ENCODE measurements at places on chromosomes 6 and 20.

DNA sequence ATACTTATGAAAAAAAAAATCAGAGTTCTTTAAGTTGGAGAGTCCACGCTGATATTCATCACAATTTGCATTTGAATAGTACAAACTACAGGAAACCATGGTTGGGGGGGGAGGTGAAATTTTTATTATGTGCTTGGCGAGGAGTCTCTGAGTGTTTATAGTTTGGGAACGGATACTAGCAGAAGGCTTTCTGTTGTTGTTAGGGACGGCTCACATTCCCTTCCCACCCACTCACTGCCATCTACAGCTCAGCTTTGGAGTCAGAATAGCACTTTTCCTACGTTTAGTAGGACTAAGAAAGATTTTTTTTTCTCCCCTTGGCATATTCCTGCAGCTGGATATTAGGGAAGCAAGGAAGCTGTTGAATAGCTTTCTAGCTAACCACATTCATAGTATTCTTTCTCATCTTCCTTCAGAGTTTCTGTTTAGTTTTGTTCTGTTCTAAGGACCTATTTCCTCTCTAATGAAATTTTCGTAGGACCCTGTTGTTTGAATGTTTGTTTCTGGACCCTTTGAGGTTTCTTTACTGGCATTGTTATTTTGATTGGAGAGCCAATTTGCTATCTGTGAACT, 235.1 kb upstream of the ZNF217 start:
- DNase-seq, result no peak

DNA sequence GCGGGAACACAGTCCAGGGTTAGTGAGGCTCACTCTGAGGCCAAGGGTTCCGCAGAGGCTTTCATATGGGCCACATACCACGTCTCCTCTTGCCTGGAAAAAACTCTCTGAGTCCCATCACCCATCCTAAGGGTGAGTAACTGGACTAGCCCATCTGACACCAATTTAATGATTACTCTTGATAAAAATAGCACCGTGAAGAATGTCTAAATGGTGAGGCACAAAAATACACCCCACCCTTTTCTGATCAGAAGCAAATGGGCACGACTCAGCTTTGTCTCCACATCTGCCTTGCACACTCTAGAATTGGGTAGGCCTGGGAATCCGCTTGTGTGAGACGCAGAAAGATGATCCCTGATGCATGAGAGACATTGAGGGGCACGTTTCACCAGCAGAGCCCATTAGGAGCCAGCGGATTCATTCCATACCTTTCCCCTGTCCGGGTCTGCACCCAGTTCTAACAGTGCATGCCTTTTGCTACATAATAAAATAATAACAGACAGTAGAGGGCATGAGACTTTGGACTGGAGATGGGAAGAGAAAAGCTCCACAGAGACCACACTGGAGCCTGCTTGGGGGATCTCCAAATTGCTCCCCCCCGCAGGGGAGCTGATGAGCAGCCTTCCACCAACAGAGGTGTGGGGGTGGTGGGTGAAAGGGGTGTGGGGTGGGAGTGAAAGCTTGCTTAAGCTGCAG, 110.0 kb upstream of the KCNK16 start:
- no peak for DNase-seq

DNA sequence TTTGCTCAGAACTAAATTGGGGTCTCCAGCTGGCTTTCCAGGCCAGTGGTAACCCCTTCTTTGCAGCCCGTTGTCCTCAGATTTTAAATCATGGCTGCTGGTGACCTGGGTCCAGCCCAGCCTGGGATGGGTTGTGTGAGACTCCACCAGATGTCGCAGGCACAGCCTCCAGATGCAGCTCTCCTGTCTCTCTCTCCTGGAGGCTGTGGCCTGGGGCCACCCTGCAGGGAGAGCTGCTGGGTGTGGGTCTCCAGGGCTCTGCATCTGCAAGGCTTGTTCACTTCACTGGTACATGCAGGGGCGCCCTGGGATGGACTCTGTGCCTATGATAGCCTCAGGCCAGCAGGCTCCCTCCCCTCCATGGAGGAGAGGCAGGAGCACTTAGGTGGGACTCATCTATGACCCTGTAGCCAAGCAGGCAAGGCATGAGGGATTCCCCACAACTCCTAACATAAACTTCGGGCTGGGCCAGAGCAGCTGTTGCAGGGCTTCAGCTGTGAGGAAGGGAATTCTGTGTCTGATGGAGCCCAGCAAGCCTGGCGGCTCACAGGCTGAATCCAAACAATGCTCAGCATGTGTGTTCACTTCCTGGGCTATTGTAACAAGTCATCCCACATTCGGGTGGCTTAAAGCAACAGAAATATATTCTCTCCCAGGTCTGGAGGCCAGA, 94.7 kb upstream of the NXT1 start:
- peak; percentile 43 for DNase-seq

- no peak for DNase-seq
Measured at GRCh38 chr6:41707565-41708200, 27.7 kb downstream of the TFEB start.

- DNase-seq, result no peak
Measured at GRCh38 chr6:108168090-108168463, 2.3 kb downstream of the NR2E1 start.

All from H1 (cell line).